ENCODE measurements at places on chromosomes 7 and 10.
A peak's percentile ranks its signal among the peaks of the same experiment; 100 is the strongest.

GRCh38 chr10:11849911-11850310 lies 26.8 kb downstream of the PROSER2 start:
- DNase-seq, result no peak

DNA sequence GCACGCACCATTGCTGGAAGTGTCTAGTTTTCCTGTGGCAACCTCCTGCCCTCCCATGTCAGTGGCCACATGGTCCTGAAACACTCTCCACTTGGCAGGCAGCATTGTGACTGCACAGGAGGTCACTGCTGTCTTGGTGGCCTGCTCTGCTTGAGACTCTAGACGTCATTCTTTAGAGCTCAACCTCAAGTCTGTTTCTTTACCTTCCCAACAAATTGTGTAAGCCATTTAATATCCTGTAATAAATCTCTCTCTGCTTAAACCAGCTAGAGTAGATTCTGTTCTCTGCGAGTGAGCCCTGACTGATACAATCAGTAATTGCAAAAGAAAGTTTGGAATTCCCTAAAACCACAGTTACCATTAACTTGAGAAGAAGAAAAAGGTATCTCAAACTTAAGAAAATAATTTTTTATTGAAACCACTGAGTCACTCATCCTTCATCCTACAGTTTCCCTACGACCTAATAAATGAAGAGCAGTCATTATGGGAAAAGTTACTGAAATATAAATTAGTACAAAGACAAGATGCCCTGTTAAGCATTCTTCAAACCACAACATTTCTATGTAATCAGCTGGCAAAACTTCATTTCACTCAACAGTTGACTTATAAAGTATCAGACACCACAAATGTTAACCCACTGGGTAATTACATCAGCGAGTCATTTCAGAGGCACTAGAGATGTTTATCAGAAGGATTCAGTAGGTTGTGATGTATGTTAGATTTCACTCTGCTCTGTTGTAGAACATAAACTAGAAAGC lies 18.0 kb downstream of the SLC25A13 start:
- DNase-seq, result peak; percentile 86

DNA sequence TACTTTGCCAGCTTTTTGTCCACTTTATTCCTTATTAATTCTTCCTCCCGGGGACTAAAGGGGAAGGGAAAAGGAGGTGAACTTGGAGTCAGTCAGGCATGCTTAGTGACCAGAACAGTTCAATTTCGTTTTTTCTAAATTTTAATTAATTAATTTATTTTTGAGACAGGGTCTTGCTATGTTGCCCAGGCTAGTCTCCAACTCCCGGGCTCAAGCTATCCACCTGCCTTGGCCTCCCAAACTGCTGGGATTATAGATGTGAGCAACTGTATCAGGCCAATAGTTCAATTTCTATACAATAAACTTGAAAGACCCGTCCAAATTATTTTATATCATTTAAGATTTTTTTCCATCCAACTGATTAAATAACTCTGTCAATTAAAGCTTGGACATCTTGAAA lies 1.3 kb upstream of the SLF2 start:
- DNase-seq, result no peak

- DNase-seq, result peak; percentile 50
Observed at GRCh38 chr10:102837230-102837721, at the start of gene CYP17A1. Gene CYP17A1 (minus strand): TSS chr10:102837413. CDS start chr10:102837361, 52 bp downstream.

DNA sequence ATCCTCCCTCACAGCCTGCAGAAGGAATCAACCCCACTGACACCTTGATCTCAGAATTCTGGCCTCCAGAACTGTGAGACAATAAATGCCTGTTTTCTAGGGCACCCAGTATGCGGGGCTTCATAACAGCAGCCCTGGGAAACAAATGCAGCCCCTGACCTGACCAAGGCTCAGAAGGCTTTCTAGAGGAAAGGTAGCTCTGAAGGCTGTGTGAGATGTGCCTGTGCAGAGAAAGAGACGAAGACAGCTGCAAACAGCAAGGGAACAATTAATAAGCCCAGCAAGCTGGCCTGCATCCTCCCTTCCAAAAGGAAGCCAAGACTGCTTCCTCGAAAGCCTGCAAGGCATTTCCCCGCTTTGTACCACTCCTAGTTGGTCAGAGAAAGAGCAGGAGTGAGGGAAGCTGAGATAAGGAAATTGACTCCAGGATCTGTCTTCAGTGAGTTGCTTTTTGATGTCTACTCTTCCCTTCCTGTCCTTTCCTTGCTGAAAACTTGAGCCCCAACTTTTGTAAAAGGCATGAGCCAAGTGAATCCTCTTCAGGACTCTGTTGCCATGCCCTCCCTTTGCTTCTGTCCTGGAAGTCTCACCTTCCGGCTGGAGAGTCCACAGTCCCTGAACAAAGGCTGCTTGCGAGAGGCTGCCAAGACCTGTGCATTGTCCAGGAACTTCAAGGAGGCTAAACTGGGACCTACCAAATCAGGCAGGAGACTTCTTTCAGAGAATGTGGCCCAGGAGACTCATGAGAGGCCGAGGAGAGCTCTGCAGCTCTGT lies 71.2 kb upstream of the ARID5B start:
- no peak for DNase-seq

GRCh38 chr7:42478717-42479116 lies 241.7 kb upstream of the GLI3 start:
- no peak for DNase-seq

- DNase-seq, result peak; percentile 67
Observed at GRCh38 chr10:102835007-102835482, 2.2 kb downstream of the CYP17A1 start.

- no peak for DNase-seq
Observed at GRCh38 chr10:5500162-5500670, 846 bp upstream of the CALML5 start.

- DNase-seq, result no peak
Observed at GRCh38 chr7:68613405-68613804, 984.9 kb upstream of the AUTS2 start.

GRCh38 chr10:103038570-103038969 lies 120.5 kb downstream of the CNNM2 start:
- no peak for DNase-seq

- peak; percentile 84 for DNase-seq
Observed at GRCh38 chr7:129859183-129859582, 93.6 kb downstream of the UBE2H start.

GRCh38 chr10:16909961-16910792 lies 93.0 kb upstream of the RSU1 start:
- peak; percentile 58 for DNase-seq

DNA sequence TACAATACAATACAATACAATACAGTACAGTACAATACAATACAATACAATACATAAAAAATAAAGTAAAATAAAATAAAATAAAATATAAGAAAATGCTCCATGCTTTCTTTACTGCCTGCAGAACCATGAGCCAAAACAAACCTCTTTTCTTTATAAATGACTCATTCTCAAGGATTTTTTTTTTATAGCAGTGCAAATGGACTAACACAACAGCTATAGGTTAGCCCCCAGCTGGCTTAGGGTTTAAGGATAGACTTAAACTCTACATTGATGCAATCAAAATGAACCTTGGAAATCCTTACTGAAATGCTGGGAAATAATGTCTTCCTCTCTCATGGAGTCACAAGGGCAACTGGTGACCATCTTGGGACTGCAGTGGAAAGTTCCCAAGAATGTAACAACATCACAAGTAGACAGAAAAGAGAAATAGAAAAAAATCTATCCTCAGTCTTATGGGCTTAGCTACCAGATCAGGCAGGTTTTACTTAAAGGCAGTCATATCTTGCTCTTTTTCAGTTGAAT lies 348.9 kb downstream of the ARL4A start:
- DNase-seq, result peak; percentile 53

GRCh38 chr7:50304911-50305582 lies 531 bp downstream of the IKZF1 start:
- no peak for DNase-seq

DNA sequence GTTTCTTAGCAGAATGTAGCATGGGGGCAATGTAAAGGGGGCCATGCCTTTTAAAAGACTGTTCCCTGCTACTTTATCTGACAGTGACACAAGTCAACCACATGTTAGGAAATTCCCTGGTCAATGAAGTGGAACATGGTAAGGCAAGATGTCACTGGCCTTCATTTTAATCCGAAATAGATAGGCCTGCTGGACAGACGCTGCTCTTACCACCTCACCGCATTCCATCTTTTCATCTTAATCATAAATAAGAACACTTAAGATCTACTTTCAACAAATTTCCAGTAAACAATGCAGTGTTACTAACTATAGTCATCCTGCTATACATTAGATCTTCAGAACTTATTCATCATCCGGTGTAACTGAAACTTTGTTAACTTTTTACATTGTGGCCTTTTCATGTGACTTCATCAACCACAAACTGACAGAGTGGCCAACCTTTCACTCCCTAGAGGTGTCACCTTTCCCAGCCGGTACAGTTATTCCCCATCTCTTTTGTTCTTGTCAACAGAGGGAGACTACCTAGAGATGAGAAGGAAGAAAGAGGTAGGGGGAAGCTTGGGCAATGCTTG lies 15.6 kb downstream of the ASB4 start:
- peak; percentile 45 for DNase-seq

GRCh38 chr7:159112136-159113011 lies 32.3 kb downstream of the VIPR2 start:
- no peak for DNase-seq

GRCh38 chr7:151129117-151129959 lies 38.2 kb downstream of the GBX1 start:
- no peak for DNase-seq

DNA sequence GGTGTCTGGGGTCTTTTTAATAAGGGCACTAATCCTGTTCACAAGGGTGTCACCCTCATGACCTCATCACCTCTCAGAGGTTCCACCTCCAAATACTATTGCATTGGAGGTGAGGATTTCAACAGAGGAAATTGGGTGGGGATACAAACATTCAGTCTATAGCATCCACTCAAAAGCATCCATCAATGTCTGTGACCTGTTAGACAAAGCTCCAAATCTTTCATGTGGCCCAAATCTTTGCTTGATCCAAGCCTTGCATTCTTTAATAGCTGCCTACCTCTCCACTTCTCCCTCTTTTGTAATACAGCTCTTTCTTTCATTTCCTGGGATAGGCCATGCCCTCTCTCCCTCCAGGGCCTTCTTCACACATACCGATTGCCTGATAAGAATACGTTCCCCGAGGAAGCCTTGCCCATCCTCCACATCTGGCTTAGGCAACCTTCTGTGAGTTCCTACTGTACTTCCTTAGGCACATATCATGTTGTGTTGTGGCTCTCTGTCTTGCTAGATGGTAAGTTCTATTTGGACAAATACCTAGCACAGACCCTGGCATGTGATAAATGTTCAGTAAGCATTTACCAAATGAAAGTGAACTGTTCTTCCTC lies 66.1 kb downstream of the CREM start:
- no peak for DNase-seq

GRCh38 chr10:28400176-28400575 lies 97.3 kb upstream of the MPP7 start:
- DNase-seq, result no peak

DNA sequence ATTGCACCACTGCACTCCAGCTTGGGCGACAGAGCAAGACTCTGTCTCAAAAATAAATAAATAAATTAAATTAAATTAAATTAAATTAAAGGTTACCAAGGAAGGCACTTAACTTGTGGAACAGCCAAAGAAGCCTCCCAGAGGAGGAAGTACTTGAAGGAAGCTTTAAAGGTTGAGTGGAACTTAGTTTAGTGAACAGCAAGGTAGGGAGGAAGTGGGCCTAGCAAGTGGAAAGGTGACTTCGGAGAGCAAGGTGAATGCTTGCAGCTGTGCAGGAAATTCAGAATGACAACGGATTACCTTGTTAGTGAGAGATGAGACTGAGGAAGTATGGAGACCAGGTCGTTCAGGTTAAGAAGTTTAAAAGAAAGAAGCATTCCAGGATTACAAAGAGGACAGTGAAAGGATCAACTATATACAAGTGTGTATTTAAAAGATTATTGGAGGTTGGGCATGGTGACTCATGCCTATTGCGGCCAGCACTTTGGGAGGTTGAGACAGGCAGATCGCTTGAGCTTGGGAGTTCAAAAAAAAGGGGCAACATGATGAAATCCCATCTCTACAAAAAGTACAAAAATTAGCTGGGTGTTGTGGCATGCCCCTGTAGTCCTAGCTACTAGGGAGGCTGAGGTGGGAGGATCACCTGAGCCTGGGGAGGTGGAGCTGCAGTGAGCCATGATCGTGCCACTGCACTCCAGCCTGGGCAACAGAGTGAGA lies 12.8 kb upstream of the RPEL1 start:
- DNase-seq, result peak; percentile 92

- no peak for DNase-seq
Observed at GRCh38 chr7:1794888-1795542, 124.9 kb downstream of the ELFN1 start.

Measured in iris pigment epithelial cell (primary cell).